Fibroblast of skin of left quadriceps (primary cell): ENCODE measurements at places on chromosomes 7 and 10.

- DNase-seq, result no peak
Measured at GRCh38 chr10:13831711-13832141, 245.0 kb downstream of the PRPF18 start.

DNA sequence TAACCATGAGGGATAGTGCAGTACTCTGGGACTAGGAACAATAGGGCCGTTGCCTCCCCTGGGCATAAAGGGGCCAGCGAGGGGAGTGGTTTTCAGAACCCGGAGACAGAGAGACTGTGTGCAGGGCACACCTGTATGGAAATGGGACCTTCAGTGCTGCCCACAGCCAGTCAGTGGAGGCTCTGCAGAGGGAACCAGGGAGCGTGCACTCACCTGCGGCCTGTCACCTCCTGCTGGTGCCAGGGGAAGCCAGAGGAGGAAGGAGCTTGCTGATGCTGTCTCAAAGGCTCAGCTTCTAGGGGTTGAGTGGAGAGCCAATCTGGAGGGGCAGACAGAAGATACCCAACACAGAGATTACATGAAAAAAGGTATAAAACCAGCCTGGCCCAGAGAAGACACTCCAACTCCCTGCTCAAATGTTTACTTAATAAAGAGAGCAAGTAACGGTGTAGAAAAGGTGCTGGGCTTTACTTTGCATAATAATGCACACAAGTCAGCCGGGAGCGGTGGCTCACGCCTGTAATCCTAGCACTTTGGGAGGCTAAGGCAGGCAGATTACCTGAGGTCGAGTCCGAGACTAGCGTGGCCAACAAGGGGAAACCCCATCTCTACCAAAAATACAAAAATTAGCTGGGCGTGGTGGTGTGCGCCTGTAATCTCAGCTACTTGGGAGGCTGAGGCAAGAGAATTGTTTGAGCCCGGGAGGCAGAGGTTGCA lies 35.5 kb upstream of the WAPL start:
- no peak for DNase-seq

DNA sequence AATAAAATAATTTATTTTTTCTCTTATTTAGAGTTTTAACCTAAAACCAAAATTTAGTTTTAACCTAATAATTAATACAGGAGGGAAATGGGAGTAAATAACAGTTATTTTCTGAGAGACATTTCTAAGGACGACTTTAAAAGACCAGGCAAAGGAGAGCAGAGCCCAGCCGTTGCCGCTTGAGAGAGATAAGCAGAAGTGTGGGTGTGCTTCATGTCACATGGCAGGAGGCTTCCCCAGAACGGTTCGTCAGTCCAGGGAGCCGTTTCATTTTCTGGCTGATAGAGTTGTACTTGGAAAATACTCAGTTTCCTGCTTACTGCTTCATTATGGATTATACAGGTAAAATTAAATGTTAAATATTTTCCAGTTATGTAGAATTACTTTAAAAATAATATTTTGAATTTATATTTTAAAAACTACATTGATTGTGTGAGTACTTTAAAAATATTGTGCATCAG lies 61.4 kb downstream of the ST7 start:
- DNase-seq, result no peak

GRCh38 chr7:26081638-26082037 lies 70.4 kb upstream of the NFE2L3 start:
- DNase-seq, result no peak

DNA sequence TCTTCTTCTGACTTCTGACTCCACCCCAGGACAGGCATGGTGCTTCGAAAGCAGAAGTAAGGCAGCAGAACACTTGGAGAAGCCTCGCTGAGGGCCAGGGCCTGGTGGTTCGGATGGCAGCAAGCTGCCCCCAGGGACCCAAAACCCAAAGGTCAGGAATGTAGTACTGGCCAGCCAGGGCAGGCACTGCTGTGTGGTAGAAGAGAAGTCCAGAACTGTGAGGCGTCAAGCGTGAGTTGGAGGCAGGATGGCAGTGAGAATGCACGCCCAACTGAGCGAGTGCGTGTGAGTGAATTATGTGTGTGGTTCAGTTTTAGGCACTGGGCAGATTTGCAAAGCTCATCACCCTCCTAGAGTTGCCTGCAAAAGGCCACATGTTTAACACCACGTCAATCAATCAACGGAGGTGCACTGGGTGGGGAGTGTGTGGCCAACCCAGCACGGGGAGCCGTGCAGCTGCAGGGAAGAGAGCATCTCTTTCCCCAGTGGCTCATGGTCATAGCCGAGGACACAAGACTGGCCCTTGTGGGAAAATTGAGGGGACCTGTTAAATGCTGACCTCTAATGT lies 144.3 kb downstream of the KCNMA1 start:
- no peak for DNase-seq

DNA sequence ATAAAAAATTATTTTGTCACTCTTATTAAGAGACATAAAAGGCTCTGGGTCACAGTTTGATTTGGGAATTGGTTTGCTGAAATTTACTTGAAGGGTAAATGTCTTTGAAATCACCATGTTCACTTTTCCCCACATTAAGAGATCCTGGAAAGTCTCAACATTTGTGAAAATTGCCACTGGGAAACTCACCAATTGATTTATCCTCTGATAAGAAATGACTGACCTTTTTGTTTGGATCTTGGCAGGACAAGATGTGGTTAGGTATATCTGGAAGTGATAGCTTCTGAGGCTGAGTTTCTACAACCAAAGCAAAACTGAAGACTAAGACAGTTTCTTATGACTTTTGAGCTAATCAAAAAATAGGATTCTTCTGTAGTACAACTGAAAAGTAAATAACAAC lies 107.1 kb upstream of the TMEM106B start:
- no peak for DNase-seq

GRCh38 chr10:34288634-34289033 lies 526.5 kb downstream of the PARD3 start:
- no peak for DNase-seq

- peak; percentile 14 for DNase-seq
Measured at GRCh38 chr10:25725917-25726716, 207.9 kb upstream of the MYO3A start.

DNA sequence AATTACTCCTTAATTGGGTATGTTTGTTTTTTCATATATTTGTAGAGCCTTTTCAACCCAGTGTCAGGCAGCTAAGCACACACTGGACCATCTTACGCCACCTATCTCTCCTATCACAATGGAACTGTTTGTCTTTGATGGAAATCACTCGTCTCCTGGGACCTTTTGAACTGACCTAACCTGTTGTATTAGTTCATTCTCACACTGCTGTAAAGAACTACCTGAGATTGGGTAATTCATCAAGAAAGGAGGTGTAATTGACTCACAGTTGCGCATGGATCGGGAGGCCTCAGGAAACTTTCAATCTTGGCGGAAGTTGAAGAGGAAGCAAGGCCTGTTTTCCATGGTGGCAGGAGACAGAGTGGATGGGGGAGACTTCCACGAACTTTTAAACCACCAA lies 182.0 kb downstream of the TCERG1L start:
- no peak for DNase-seq

DNA sequence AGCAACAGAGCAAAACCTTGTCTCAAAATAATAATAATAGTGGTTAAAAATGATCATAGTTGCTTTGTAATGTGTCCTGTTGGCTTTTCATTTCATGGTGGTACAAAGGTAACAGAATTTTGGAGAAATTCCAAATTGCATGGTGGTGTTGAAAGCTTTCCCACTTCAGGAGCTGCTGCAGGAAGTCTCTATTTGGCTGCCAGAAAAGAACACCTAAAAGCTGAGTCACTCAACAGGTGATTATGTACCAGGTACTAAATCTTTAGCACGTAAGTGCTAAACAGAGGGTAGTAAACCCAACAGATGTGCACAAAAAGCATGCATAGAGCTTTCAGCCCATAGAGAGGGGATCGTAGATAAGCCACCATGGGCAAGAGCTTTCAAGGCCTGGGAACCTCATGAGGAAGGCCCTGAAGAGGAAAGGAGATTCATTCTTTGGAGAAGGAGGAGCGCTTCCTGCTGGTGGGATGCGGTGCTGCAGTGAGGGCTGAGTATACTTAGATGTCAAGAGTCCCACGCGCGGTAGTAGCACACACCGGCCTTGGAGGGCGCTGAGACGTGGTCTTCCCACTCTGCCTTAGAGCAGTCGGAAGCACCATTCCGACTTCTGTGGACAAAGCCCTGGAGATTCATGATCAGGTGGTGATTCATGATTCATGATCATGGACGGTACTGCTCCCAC lies 118.7 kb downstream of the RALA start:
- no peak for DNase-seq

GRCh38 chr10:75444781-75445386 lies 13.5 kb downstream of the LRMDA start:
- DNase-seq, result no peak

DNA sequence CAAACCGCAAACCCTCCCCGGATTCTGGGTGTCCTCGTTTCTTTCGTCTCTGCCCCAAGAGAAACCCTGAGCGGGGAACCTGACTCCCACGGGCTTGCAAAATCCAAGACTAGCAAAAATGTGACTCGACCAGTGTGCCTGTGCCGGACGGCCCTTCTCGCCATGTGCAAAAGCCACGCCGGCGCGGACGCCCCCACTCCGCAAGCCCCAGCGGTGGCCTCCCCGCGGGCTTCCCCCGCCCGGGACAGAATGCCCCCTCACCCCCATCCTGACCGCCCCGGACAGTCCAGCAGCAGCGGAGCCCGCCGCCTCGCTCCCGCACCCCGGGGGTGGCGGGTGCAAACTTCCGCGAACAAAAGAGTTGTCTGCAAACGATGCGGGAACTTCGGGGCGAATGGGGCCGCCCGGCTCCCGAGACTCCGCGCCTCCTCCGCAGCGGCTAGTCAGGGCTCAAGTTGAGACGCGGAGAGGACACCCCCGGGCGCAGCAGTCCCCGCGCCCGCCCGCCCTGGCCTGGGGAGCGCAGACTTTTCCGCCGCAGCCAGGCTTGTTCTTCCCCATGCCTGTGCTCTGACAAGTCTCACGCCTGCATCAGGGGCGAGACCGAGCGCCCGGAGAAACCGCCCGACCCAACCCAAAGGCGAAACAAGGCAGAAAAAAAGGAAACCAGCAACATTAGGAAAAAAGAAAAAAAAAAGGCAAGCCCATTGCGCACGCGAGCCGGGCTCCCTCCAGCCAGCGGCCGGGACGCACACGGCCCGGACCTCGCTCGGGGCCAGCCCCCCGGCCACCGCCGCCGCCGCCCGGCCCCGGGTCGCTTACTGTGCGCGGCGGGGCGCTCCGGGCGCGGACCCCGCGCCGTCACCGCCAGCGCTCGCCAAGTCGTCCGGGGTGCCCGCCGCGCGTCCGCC lies 732 bp downstream of the FAM53B start:
- no peak for DNase-seq

DNA sequence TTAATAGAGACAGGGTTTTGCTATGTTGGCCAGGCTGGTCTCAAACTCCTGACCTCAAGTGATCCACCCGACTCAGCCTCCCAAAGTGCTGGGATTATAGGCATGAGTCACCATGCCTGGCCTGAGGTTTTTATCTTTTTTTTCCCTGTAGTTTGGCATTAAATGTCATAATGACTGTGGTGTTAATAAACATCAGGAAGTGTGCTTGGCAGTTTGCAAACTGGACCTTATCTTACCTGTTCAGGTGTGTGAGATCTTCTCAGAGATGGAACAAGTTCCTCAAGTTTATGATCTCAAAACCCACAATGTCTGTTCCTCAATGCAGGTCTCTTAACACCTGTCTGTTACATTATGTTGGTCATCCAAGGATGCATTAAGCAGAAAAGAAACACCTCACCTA lies 80.0 kb downstream of the ARID5B start:
- no peak for DNase-seq

DNA sequence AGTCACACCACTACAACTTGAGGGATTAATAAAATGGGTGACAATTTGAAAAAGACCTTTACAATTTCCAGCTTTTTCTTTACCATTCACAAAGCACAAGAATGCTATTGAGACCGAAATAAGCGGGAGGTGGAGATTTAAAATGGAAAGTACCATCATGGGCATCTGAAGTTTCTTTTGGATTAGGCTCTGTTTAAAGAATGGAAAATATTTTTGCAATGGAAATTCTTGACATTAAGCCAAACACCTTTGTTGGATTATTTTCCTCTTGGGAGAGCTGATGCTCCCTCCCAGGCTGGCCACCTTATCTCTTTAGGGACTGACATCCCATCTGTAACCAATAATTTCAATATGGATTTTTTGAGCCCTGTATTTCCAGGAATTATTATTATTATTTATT lies 62.5 kb downstream of the BPGM start:
- no peak for DNase-seq

GRCh38 chr10:129968853-129969183 lies 4.7 kb upstream of the EBF3 start:
- DNase-seq, result no peak

- no peak for DNase-seq
Measured at GRCh38 chr10:103080891-103081581, 112.0 kb downstream of the NT5C2 start.

- DNase-seq, result no peak
Measured at GRCh38 chr10:69807696-69808095, 6.0 kb downstream of the COL13A1 start.

DNA sequence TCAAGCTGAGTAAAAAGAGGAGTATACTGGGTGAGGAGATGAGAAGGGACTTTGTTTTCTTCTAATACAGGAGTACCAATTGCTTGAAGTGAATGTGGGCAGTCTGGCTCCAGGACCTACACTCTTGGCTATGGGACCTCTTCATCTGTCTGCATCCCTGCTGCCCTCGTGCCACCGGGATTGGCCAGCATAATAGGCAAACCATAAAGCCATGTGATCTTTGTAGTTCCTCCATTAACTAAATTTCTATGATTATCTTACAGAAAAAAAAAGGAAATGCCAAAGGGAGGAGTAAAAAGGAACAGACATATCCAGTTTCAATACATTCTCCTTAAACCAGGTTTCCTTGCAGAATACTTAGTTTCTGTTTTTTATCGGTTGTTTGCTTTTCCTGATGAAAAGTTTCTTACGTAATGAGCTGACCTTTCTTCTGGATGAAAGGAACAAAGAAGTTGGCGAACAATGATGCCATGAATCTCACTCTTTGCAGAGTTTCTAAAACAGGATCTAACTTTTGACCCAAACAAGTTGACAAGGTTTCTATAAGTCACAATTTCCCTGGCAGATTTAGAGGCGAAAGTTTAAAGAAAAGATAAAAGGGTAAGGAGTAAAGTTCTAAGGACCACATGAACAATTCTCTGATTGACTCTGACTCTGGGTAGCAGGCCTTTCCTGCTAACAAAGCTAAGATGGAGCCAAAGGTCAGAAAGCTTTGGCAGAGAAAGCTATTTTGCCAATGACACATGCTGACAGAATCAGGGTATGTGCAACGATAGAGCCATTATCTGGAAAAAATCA lies 54.1 kb downstream of the LAMB1 start:
- DNase-seq, result peak; percentile 54

- no peak for DNase-seq
Measured at GRCh38 chr10:38027986-38028385, 17.5 kb downstream of the ZNF33A start.

- peak; percentile 57 for DNase-seq
Measured at GRCh38 chr10:70052462-70053217, at the start of gene MACROH2A2. MACROH2A2 (plus strand) TSS chr10:70052846; CDS start chr10:70075659, 22,813 bp downstream.

DNA sequence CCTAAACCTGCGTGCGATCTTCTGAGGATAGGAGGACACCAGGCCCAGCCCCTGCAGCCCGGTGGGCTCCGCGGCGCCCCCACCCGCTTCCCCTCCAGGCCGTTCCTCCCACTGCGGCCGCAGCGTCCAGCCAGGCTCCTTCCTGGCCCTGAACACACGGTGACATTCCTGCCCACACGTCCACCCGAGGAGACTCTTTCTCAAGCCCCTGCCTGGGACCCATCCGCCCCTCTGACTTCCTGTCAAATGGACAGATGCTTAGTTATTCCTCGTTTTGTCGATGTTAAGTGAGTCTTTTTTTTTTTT lies 32.4 kb upstream of the RNF32 start:
- no peak for DNase-seq
